ENCODE measurements at places on chromosomes 4 and X. TPM values are rescaled to one million over a fixed set of nuclear protein-coding genes. Genes with fewer than 3 reads are reported as not detected.

Gene LRPAP1
- total RNA-seq: 222 TPM

DNA sequence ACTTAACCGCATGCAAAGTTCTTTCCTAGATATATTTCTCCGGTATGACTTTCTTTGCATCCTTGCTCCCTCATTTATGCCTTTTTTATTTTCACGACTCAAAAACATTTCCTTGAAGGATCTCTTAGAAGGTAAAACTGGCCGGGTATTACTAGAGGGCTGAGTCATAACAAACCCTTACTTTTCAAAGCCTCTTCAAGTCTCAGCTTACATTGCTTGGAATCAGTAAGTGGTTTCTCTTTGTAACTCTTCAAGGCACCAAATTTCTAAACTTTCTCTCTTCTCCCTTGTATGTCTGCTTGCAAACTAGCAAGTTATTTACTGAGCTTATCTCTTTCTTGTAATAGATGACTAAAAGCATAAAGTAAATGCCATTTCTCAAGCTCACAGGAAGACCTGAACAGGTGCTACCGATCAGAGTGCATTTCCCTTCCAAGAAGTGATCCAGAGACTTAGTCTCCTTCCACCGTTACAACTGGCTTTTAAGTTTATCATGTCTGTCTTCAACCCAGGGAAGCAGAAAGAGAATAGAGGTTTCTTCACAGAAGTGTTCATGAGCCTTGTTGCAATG lies 75.5 kb downstream of the ANXA10 start:
- DNase-seq: no peak

Gene PHKA2
- 9.1 TPM for total RNA-seq

DNA sequence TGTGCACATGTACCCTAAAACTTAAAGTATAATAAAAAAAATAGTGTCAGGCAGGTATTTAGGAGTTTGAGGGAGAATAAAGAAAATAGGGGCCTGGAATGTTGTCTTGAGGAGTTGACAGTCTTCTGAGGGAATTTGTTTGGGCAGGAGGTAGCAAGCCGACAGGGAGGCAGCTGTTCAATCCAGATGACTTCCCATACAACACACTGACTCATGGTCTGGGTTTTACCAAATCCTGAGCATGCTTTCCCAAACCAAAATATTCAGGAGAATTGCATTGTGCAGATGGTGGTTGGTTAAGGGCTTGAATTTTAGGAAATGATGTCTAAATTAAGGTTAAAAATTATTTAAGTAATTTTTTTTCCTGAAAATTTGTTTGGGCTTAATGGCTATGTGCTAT lies 430.0 kb downstream of the INPP4B start:
- DNase-seq: peak; percentile 55

Gene ADH6
- not detected for total RNA-seq

GRCh38 chrX:101206471-101206870 lies 13.1 kb upstream of the DRP2 start:
- DNase-seq: peak; percentile 60

DNA sequence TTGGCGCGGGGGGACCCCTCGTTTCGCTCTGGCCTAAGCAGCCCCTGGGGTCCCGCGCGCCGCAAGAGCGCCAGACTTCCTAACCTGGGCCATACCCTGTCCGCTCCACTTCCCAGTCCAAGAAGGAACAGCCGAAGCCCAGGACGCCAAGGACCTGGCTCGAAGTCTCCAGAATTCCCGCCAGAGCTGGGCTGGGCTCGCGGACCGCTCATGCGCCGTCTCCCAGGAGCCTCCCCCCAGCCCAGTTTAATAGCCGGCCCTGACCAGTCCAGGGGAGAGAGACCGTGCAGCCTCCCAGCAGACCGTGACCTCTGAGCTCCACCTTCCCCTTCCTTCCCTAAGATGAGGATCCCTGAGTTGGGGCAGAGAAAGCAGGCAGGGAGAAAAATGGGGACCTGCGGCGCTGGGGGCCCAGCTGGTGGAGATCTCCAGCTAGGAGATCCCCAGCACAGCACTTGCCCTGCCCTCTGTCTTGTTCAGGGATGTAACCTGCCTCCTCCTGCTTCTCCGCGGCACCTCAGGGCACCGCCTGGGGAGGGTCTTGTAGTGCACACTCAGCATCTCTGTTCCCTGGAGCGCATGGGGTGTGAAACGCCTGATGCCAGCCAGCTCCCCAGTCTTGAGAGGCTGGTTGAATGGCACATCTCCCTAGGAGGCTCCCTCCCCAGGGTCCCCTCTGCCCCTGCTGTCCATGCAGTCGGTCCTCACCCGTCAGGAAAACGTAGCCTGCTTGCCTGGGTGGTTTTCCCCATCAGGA lies 1.2 kb upstream of the LETM1 start:
- peak; percentile 56 for DNase-seq

GRCh38 chr4:76256032-76256431 lies 4.5 kb downstream of the FAM47E start:
- no peak for DNase-seq

Data from GM23248 (cell line).